ENCODE measurements at places on chromosomes 1 and 21.

DNA sequence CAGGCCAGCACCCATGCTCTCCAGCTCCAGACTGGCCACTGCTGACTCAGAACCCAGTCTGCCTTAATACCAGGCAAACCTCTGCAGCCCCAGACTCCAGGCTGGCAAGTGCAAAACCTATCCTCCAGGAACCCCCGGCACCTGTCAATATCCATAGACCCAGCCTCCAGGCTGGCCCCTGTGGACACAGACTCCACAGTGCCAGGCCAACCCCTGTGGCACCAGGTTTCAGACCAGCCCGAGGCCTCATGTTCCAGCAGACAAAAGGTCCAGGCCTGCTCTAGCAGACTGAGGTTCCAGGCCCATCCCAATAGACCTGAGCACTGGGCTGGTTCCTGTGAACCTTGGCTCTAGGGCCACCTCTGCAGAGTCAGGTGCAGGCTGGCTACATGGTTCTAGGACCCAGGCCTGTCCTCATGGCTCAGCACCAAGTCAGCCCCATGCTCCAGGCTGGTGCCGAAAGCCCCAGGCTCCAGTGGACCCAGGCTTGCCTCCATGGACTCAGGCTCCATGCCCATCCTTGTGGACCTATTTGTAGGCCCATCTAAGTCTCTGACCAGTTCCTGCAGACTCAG, 118.2 kb downstream of the WDR3 start:
- no peak for DNase-seq

DNA sequence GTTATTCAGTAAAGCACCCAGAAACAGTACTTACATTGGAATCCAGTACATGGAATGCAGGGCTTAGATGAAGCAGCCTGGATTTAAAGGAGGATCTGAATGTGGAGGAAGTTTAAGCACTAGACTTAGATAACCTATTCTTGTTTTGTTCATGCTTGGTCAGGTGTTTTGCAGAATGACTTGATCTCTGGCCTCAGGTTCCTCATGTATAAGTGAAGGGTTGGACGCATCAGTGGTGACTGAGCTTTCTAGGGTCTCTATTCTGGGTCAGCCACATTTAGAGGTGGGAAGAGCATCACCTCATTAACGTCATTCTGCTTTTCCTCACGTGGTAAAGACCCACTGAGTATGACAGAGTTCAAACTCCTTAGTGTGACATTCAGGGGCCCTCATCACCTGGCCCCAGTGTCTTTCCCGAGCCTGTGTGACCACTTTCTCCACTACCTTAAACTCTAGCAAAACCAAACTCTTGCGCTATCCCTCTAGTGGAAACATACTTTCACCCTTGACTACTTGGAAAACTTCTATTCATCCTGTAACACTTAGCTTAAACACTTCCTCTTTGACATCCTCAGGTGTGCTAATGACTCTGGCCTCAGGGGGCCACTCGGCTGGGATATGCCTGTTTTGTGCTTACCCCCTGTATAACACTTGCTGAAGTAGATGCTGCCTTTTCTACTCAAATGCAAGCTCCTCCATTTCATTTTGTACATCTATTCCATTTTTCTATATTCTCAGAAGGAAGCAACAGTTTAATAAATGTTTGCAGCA, 871 bp upstream of the ERICH3 start:
- DNase-seq: no peak

GRCh38 chr1:116532671-116533428, 38.0 kb downstream of the CD58 start:
- no peak for DNase-seq

DNA sequence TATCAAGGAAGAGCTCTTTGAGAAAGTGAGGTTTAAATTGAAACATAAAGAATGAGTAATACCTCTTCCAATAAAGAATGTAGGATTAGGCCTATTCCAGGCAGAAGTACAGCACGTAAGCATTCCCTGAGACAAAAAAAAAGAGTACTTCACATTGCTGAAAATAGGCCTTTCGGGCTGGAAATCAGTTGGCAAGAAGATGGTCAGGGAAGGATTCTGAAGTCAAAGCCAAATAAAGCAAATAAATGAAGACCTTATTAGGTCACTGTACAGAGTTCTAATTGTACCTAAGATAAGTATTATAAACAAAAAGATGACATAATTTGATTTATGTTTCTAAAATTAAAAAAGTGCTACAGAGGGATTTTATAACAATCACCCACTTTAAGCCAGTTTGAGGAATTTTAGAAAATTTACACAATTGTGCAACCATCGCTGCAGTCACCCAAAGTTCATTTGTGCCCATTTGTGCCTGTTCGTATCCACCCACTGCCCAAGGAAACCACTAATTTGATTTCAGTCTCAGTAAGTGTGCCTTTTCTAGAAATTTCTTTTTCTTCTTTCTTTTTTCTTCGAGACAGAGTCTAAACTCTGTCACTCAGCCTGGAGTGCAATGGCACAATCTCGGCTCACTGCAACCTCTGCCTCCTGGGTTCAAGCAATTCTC, 58.6 kb downstream of the FMO4 start:
- peak; percentile 47 for DNase-seq

- no peak for DNase-seq
These were observed 98.0 kb upstream of the CDC42BPA start for GRCh38 chr1:227416156-227416830.

- DNase-seq: no peak
These were observed 15.5 kb upstream of the MTARC2 start for GRCh38 chr1:220732621-220733020.

DNA sequence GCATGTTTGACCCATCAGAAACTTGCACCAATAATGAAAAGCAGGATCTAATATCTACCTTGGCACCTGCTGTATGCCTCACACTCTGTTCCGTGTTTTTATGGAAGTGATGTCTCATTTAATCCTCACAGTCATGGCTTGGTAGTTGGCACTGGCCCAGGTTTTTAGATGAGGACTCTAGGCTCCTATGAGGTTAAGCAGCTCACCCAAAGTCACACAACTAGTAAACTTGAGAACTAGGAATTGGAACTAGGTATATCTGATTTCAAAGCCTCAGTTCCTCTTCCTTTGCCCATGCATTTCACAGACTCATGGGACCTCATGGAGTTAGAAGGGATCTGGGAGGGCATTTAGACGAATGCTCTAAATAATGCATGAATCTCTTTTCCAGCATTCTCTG, 21.3 kb upstream of the TARBP1 start:
- DNase-seq: no peak

DNA sequence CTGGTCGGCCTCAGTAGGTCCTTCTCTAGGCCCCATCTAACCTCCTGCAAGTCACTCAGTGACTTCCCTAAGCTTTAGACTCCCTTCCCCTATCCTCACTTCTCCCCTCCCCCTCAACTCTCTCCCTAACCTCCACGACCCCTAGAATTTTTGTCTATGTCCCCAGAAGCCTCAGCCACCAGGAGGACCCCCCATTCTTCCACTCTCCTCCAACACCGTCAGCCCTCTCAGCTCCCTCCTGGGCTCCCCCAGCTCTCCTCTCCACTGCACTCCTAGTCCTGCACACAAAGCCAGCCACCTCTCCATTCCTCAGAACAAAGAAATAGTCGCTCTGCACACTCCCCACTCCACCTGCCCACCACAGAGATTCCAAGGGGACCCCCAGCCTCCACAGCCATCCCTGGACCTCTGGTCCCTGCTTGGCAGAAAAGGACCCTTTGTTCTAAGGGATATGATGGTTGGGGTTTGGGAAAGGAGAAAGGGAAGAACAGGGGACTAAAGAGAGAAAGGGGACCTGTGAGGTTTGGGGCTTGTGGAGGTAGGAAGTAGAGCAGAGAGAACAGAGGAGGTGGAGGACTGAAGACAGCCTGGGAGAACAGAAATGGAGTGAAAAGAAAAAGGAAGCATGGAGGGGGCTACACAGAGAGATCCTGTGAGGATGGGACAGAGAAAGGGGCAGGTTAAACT, 2.8 kb downstream of the ARHGEF2 start:
- DNase-seq: no peak

DNA sequence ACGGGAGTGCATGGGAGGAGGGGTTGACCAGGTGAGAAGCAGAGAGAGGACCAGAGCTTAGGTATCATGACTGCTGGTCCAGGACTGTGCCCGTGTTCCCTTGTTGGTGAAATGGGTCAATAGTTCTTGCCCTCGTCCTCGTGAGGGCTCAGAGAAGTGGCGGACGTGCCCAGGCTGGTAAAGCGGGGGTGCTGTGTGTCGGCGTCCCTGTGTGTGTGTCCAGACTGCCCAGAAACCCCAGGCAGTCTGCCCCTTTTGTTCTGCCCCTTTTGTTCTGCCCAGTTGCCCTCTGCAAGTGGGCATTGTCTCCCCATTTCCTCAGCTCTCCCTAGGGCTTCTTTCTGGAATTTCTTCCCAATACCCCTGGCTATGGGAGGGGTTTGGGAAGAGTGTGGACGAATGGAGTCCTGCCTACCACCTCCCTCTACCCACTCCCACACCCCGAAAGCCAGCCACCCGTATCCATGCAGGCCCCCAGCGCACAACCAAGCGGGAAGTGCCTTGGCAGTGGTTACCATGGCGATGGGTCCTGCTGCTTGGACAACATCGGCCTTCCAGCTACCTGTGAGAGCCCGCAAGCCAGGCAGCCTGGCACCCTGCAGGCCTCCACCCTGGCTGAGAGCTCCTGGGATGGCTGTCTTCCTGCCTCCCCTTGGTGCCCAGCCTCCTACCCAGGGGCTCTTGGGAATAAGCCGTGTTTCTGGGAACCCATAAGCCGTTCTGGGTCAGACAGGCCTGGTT, 34.7 kb downstream of the ACOT11 start:
- no peak for DNase-seq

DNA sequence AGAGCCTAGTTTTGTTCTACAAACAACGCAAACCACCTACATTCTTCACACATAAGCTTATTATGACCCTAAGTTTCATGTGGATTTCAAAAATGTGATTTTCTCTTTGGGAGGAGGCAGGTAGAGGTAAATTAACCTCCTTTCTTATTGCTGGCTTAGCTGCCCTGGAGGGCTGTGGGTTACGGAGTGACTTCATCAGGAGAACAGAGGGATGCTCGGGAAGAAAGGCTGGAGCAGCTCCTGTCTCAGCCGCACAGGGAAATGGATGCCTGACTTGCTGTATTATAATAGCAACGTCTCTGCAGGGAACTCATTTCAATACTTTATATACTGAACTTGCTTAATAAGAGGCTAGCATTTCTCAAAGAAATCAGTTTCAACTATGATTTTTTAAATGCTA, 14.1 kb upstream of the CREG1 start:
- no peak for DNase-seq

GRCh38 chr1:8364528-8365442, 46.9 kb downstream of the SLC45A1 start:
- DNase-seq: no peak

GRCh38 chr1:40776236-40777072, 7.1 kb upstream of the KCNQ4 start:
- DNase-seq: no peak

- DNase-seq: no peak
These were observed 93.6 kb downstream of the DYRK1A start for GRCh38 chr21:37460196-37460595.

- no peak for DNase-seq
These were observed 9.0 kb downstream of the EPHX4 start for GRCh38 chr1:92038695-92039346.

DNA sequence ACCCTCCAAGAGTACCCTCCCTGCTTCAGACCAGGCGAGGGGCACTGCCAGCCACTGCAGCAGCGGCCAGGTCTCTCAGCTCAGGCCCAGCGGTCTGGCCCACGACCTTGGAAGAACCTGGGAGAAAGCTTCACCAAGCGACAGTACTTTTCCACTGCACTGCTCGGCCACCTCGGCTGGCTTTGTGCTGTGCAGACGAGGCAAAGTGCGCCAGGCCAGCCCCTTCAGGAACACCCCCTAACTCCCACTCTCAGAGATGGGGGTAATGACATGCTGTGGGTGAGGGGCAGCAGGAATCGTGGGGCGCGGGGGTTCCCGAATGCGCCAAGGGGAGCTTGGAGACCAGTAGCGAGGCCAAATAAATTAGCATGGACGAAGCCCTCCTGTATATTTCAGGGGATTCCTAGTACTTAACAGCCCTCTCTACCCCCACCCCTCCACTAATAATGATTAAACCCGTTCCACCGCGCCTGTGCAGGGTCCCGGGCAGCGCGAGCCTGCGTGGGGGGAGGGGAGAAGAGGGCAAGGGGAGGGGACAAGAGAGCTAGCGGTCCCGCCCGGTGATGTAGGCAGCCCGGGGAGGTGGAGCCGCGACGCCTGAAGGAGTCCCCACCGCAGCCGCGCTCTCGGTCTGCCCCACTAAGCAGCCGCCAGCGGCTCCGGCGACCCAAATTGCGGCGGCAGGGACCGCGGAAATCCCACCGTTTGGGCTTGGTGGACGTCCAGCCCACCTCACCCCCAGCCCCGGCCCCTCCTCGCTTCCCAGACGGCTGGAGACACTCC, at the start of gene FAM43B:
Gene FAM43B, plus strand, starts transcription at position 629 of the 783 bp plus-strand sequence. CDS start 401 bp downstream, outside the sequence.
- peak; percentile 24 for DNase-seq

- no peak for DNase-seq
These were observed 185.9 kb downstream of the CACNA1E start for GRCh38 chr1:181669246-181669645.

DNA sequence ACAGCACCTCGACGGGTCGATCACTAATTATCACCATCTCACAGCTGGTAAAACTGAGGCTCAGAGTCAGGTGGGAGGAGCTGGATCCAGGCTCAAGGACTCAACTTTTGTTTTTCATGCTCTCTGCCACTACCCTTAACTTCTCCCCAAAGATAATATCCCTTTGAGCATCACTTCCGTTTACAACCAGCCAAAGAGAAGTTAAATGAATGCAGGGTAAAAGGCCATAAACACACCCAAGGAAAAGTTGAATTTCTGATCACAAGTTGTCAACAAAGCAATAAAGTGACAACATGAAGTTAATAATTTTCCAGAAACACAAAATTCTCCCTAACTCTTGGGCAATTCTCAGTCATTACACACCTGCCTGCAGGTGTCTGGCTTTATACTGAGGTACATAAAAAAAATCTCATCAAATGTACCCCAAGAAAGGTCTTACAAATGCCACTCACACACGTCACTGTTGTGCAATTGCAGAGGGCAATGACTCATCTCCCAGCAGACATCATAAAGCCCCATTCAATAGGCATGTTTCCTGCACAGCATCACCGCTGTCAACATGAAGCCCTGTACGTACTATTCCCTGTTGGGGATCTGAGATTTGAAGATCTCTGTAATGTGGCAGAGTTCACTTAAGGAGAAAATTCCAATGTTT, 3.4 kb downstream of the OR2T11 start:
- DNase-seq: no peak

DNA sequence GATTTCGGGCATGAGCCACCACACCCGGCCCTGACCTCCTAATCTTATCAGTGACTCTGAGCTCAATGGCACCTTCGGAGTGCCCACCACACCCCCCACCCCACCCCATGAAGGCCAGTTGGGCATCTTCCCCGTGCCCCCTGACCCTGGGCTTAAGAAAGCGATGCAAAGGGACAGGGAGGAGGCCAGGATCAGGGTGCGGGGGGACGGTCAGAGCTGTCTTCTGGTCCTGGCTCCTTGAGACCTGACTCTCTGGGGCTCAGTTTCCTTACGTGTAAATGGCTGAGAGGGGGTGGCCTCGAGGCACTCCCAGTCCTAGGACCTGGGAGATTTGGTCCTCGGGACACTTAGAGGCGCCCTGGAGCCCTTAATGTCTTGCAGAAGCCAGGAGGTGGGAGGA, 103.9 kb upstream of the VAMP3 start:
- no peak for DNase-seq

Data from fibroblast of pulmonary artery (primary cell).